A172 (cell line): ENCODE measurements at places on chromosomes 11 and 22.

- no peak for DNase-seq
These were observed 18.7 kb downstream of the ALG12 start for GRCh38 chr22:49899530-49899929.

GRCh38 chr22:39802682-39803081 is 90.9 kb downstream of the ENTHD1 start:
- no peak for DNase-seq

- no peak for DNase-seq
These were observed 1.5 kb downstream of the THAP7 start for GRCh38 chr22:21000207-21000986.

- DNase-seq = no peak
These were observed 107.8 kb downstream of the CD44 start for GRCh38 chr11:35246745-35247144.

GRCh38 chr22:29359469-29359868 is 28.9 kb downstream of the AP1B1 start:
- peak; percentile 51 for DNase-seq

GRCh38 chr11:17853280-17853679 is 118.7 kb downstream of the KCNC1 start:
- DNase-seq = no peak
